ENCODE measurements at places on chromosomes 11 and 22. TPM values are rescaled to one million over a fixed set of nuclear protein-coding genes. Genes with fewer than 3 reads are reported as not detected.

DNA sequence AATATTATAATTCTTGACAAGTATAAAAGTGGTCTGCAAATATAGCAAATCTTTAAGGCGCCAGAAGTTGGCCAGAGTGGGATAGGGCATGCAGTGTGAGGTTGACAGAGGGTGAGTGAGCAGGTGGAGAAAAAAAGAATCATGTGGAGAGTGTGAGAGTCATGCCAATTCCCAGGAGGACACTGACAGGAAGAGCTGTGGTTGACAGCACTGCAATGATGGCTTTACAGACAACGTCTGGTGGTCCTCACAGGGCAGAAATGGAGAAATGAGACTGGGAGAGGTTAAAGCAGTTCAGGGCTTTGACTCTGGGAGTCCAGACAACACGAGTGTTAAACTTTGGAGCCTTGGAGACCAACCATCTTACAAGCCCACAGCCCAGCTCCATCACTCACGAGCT is 34.9 kb downstream of the SERPIND1 start:
- no peak for DNase-seq
- H3K4me1 ChIP-seq: peaks cover 8% of the 10 kb centered on the region
- peaks cover 21% of the 10 kb centered on the region for H3K36me3 ChIP-seq
- H3K27ac ChIP-seq: no peak overlapping the region

- no peak overlapping the region for H3K4me3 ChIP-seq
- H3K36me3 ChIP-seq: no peaks in the 10 kb centered on the region
- no peak for DNase-seq
- peaks cover 11% of the 10 kb centered on the region for H3K4me1 ChIP-seq
- H3K27me3 ChIP-seq: peaks cover 4% of the 10 kb centered on the region
- H3K27ac ChIP-seq: no peak overlapping the region
Observed at GRCh38 chr11:20362481-20362880, 1.0 kb upstream of the HTATIP2 start.

DNA sequence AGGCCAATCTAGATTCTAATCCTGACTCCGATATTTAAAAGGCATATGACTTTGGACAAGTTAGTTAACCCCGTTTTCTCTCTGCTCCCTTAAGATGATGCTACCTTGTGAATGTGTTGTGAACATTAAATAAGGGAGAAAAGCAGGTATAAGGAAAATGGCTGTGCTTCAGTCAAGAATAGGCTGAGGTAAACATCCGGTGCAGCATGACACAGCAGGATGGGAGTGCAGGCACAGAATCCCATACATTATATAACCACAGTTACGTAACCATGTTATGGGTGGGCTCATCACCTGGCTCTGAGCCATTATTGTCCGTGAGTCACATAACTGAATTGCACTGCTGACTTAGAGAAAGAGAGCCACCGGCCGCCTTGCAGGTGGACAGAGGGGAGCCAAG is 382.2 kb upstream of the ANO5 start:
- no peak overlapping the region for H3K27ac ChIP-seq
- no peak overlapping the region for H3K4me3 ChIP-seq
- H3K36me3 ChIP-seq: no peaks in the 10 kb centered on the region
- H3K27me3 ChIP-seq: no peaks in the 10 kb centered on the region
- no peaks in the 10 kb centered on the region for H3K4me1 ChIP-seq

DNA sequence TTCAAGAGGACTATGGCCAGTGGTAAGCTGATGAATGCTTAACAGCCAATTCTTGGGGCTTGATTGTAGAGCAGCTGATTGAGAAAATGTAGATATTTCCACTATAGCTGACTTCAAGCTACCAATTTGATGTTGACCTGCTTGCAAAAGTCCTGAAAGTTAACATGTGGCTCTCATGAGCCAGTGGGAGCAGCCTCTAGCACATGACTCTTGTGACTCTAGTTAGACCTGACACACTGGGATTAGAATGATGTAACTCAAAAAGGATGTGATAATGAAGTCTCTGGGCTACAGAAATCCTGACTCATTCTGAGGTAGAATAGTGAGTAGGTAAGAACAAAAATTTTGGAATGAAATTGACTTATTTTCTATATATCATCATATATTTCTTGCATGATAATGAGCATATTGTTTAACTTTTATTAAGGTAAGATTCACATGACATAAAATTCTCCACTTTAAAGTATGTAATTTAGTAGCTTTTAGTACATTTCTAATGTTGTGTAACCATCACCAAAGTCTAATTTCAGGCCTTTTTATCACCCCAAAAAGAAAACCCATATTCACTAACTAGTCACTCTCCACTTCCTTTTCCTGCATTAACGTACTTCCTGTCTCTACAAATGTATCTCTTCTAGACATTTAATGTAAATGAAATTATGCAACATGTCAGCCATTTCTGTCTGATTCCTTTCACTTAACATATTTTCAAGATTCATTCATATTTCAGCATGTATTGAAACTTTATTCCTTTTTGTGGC is 16.1 kb upstream of the OR52H1 start:
- no peaks in the 10 kb centered on the region for H3K36me3 ChIP-seq
- H3K27me3 ChIP-seq: no peaks in the 10 kb centered on the region
- H3K4me1 ChIP-seq: peaks cover 4% of the 10 kb centered on the region
- no peak overlapping the region for H3K4me3 ChIP-seq

- DNase-seq: no peak
- no peak overlapping the region for H3K27ac ChIP-seq
- no peaks in the 10 kb centered on the region for H3K36me3 ChIP-seq
- no peak overlapping the region for H3K4me3 ChIP-seq
Observed at GRCh38 chr11:22742157-22742613, 75.8 kb downstream of the GAS2 start.

Gene SLC5A1
- not detected for total RNA-seq

Data from astrocyte (in vitro differentiated cells and primary cell).